ENCODE measurements at places on chromosomes 4 and X.

GRCh38 chr4:96326846-96327245, 487.0 kb downstream of the PDHA2 start:
- no peak for DNase-seq

- no peak for DNase-seq
These were observed 207.1 kb upstream of the DKK2 start for GRCh38 chr4:107243141-107243781.

DNA sequence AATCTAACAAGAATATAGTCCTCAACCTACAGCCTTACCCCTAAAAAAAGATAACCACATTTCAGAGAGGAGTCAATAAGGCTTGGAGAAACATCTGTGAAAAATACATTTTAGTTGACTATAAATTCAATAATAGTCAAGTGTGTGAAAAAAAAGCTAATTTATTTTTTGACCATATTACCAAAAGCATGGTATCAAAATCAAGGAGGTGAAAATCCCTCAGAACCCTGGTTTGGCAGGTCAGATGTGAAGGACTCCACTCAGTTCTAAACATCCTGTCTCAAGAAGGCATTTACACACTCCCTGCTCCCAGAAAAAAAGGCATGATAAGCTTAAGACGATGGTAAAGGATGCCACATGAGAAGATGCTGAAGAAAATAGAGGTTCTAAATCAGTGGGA, 745.1 kb upstream of the TENM3 start:
- no peak for DNase-seq

DNA sequence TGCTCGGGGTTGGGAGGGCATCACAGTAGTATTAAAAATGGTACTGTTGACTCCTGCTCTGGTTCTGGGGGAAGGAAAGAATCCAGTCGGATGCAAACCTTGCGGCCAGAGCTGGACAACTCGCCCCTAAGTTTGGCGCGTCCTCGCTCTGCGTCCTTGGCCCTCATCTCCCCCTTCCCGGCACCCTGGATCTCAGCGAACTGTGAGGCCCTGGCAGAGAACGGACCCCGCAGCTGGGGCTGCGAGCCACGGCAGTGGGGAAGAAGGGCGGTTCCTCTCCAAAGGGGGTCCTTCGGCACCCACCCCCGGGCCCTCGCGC, 14.0 kb downstream of the ARHGEF6 start:
- no peak for DNase-seq

DNA sequence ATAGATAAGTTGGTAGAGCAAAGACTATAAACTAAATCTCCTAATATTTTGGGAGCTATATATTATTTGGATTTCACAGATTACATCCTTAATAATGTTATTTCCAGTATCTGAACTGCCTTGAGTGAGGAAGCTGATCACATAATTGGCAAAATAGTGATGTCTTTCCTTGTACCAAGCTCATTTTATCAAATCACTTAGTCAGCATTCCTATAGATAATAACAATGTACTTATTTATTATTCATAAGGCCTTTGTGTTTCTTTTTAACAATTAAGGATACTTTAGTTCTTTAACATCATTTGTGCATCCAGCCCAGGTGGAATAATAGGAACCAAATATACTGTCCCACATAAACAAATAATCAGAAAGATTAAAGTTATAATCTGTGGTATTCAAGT, 1093.6 kb downstream of the PCDH18 start:
- no peak for DNase-seq

DNA sequence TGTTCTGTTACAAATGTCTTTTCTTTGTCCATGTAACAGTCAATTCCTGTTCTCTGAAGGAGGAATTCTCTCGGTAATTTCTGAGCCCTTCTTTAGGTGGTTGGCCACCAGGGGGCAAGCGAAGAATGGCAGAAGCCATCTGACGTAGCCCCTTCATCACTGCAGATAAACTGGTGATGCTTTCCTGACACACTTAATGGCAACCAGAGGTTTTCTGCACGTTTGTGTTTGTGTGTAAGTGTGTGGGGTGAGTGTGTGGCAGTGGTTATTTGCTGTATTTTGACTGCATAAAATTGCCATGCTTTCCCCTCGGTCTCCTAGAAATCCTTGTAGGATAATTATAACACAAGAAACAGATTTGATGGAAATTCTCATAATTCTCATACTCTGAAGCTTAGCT, 64.8 kb upstream of the STOX2 start:
- peak; percentile 13 for DNase-seq

DNA sequence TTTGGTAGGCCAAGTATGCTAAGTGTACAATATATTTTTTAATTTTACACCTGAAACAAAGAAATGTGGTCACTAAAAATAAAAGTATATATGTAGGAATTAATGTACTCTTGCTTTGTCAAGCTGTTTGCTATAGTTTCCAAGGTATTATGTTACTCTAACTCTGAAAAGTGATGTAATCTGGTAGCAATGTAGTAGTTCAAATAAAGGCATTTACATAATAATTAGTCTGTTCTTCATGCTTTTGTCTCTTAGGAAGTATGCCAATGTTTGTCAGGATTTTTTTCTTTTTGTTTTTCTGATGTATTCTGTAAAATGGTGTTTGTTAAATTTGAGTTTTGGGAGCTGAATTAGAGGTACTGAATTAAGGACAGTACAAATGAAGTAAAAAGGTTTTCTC, 89.5 kb downstream of the PLS3 start:
- DNase-seq, result no peak

DNA sequence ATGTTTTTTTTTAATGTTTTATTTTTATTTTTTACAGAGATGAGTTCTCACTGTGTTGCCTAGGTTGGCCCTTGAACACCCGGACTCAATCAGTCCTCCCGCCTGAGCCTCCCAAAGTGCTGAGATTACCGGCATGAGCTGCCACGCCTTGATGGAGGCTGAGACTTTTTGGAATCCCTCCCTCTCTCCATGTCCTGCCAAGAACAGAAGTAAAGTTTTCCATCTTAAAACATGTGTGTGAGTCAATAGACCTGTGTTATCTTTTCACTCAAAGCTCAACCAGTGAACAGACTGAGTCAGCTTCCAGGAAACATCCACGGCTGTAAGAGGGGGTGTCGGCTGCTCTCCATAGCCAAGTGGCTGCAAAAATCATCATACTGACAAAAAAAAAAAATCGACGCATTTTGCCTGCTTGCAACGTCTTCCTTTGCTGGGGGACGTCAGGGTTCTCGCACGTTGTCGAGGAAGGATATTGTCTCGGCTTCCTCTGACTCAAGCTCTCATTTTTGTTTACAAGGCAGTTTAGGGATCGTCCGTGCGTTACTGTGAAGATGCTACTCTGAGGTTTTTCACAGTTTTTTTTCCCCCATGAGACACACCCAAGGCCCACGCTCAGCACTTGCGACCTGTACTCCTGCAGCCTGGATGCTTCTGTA, 10.0 kb upstream of the ASMTL start:
- no peak for DNase-seq

GRCh38 chr4:86894455-86894854, 2.2 kb upstream of the C4orf36 start:
- DNase-seq, result no peak

DNA sequence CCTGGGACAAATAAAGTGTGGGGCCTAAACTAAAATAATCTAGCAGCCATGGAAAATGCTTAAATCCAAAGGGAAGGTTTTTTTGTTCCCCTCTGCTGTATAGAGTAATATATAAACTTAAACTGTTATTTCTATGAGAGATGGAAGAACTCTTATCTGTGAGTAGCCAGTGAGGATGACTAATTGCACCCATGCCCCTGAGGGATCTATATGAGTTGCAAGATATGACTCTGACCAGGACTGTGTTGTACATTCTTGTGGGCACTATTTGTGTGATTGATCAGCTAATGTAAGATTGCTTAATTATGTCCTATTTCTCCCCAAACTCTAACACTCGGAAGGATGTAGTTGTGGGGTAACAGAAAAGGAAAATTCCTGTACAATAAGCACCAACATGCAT, 35.2 kb upstream of the AMBN start:
- DNase-seq, result no peak

DNA sequence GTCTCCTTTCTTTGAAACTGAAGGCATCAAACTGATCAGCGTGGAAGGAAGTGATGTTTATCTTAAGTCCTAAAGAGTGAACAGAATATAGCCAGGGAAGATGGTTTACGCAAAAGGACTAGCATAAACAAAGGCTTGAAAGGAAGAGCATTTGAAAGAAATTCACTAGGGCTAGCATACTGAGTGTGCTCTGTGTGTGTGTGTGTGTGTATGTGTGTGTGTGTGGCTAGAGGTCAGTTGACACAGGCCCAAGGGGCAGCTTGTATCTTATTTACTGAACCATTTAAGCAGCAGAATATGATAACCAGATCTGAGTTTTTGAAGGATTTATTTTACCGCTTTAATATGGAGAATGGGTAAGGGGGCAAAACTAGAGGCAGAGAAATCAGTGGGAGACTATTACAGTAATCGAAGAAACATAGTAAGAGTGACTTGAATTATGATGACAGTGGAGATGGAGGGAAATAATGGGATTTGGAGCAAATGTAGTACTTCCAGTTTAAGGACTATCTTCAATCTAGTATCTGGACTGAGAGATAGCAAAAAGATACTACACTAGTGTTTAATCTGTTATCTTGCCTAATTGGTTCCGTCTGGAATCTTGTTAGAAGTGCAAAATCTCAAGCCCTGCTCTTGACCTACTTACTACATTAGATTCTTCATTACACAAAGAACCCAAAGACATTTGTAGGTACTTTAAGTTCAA, 36.9 kb downstream of the CEP44 start:
- DNase-seq, result no peak

GRCh38 chr4:27149541-27150212, 289.0 kb downstream of the STIM2 start:
- DNase-seq, result no peak

DNA sequence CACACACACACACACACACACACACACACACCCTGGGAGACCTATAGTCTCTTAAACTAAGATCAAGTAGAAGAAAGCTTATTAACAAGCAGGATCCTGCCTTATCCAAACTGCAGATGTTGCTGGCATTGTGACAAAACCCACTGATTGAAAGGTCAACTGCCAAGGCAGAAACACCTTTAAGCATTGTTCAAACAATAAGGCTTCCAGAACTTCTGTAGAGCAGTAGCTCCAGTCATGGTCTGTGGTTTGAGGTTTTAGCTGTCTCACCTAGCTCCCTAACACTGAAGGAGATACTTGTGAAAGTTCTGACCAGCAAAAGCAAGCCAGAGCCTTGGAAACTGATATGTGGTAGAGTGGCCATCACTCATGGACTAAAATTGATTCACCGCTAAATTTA, 59.8 kb downstream of the PTCHD1 start:
- no peak for DNase-seq

GRCh38 chrX:41337140-41337539, 3.2 kb downstream of the DDX3X start:
- DNase-seq, result no peak

DNA sequence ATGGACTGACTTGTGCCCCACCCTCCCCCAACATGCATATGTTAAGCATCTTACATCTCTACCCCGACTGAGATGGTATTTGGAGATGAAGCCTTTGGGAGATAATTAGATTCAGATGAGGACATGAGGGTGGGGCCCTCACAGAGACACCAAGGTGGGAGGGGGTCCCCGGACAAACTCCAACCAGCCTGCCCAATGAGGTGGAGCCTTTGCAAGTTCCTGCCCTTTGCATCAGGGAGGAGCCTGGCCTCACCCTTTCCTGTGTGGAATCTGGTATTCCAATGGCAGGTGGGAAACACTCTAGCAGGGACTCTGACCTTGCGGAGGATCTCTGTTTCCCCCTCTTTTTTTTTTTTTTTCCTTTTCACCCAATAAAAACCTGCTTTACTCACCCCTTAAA, 589.9 kb upstream of the BOD1L1 start:
- no peak for DNase-seq

DNA sequence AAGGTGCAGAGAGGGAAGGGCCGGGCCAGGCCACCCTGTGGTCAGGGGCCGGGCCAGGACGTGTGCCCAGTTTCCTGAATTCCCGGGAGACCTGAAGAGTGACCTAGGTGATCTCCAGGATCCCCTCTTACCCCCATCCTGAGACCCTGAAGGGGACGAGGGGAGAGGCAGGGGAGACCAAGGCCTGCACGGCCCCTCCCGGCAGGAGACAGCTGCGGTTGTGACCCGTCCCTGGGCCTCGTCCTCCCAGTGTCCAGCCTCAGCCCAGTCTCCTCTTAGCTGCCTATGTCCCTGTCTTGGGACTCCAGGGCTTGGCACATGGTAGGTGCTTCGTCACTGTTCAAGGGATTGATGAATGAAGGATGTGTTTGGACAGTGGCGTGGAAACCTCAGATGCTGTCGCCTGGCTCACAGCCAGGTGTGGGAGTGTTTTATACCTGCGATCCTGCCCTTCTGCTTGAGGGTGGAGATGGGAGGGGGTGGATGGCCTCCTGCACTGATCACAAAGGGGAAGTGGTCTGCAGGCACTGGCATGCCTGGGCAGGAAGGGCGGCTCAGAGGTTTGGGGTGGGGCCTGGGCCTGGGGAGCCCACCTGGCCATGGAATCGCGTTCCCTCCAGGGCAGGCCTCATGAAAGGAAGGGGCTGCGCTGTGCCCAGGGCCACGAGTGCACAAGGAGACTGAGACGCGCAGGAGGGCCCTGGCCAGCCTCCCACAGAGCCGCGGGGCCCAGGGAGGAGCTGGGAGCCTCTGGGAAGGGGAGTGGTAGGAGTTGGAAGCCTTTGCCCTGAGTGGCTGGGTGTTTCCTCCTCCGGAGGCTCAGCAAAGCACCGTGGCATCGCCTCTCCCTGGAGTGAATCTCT, 6.9 kb downstream of the SH3TC1 start:
- no peak for DNase-seq

GRCh38 chr4:127660284-127660885, 27.6 kb downstream of the INTU start:
- DNase-seq, result no peak

- no peak for DNase-seq
These were observed 19.5 kb downstream of the NSUN7 start for GRCh38 chr4:40769266-40769665.

- no peak for DNase-seq
These were observed 169.6 kb downstream of the TEX13A start for GRCh38 chrX:105050921-105051320.

- no peak for DNase-seq
These were observed 276.7 kb downstream of the UNC5C start for GRCh38 chr4:95272036-95272435.
